ENCODE measurements at places on chromosomes 2 and 18.

DNA sequence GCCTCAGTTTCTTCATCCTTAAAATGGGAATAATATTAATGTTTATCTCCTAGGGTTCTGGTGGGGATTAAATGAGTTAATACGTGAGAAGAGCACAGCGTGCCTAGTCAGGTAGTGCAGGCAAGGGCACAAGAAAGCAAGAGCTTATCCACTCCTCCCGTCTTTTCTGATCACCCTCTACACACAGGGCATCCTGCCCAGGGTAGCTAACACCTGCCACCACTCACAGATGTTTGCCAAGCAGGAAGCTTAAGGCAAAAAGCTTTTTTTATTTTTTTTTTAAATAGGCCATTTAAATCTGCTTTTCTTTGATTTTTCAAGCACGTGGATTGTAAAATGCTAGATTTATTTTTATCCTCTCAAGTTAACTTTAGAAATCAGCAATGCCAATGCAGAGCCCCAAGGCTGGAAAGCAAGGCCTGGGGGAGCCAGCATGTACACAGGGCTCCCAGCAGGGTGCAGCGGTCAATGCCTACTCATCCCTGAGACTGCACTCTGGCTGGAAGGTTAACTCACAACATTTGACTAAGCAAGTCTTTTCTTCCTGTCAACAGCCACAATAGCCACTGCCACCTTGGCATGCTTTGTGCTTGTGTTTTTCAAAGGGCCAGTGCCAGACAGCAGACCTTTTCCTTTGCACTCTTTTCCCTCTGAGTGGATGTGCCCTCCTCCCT lies 86.5 kb upstream of the ACAA2 start:
- DNase-seq, result no peak

- no peak for DNase-seq
These were observed 53.3 kb downstream of the ZNF236 start for GRCh38 chr18:76875390-76876325.

DNA sequence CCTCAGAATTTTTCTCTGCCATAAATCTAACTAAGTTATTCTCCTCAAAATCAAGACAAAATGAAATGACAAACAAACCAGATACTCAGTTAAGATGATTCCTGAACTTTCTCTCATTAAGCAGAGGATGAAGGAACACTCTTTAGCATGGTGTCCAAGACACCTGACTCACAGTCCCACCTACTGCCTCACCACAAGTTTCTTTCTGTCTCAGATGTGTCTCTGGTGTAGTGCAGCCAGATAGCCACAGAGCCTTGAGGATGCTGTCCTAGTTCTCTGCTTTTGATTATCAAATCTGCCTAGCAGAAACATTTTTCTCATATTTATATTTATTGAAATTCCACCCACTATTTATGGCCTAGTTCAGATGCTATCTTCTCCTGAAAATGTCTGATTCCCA lies 103.6 kb upstream of the TMEM200C start:
- no peak for DNase-seq

- no peak for DNase-seq
These were observed 15.2 kb downstream of the KCNJ3 start for GRCh38 chr2:154713675-154714074.

DNA sequence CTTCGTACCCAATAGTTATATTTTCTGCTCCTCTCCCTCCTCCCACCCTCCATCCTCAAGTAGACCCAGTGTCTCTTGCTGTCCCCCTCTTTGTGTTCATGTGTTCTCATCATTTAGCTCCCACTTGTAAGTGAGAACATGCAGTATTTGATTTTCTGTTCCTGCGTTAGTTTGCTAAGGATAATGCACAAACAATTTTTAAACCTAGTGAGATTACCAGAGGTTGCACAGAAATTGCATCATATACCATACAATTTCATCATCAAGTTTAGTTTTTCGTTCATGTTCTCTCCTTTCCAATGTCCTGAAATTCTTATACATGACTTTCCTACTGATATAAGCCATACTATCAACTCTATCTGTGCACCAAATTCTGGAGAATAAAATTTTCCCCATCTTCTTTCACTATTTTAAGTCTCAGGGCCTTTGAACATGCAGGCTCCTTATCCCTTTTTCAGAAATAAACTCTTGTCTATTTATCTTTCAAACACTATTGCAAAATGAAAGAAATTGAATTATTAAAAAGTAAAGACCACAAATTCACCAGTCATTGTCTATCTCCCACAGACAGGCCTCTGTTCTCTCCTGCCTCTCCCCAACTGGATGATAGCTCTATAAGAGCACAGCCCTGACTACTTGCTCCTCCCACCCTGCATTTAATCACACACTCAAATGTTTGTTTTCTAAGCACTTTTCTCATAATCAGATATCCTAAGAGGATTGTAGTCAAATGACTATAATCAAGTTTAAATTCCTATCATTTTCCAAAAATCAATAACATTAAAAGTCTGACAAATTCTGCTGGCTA lies 27.2 kb upstream of the B4GALT6 start:
- no peak for DNase-seq

DNA sequence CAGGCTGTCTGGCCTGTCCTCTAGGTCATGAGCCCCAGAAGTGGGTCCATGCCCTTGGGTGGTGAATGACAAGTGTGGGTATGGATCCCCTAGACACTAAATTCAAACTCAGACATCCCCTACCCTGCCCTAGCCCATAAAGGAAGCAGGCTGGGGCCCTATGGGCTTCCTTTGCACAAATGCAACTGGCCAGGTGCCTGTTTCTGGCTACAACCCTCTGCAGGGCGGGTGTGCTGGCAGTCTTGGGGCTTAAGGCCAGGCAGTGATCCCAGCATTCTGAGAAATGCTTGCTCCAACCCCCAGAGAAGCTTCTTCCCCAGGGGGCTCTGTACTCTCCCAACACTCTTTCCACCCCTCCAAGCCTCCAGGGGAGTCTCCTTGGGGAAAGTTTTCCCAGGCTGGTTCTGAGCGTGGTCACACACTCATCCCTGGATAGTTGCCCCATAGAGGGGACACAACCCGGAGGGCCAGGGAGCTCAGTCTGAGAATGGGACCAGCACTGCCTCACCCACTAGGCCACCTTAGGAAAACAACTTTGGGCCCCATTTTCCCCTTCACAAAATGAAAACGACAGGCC lies 16.6 kb upstream of the ASPRV1 start:
- no peak for DNase-seq

GRCh38 chr18:43596105-43596712 lies 318.9 kb upstream of the SYT4 start:
- DNase-seq, result no peak

- no peak for DNase-seq
These were observed 50.5 kb upstream of the FHOD3 start for GRCh38 chr18:36247036-36247435.

- no peak for DNase-seq
These were observed 7.7 kb downstream of the HOXD8 start for GRCh38 chr2:176137252-176137580.

DNA sequence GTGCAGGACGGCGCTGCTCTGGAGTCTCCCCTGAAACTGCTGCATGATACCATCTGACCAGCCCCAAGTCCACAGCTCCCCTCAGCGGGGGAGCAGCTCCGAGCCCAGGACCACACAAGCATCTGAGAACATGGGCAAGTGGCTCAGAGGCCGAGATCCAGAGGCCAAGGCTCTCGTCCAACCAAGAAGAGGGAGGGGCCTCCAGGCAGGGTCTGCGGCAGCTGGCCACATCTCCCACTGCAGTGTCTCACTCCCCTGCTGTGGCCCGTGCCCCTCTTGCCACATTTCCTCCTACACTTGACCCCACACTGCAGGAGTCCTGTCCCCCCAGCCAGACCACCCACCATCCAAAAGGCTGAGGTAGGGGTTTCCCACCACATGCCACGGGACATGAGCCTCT lies 50.2 kb downstream of the TFCP2L1 start:
- no peak for DNase-seq

DNA sequence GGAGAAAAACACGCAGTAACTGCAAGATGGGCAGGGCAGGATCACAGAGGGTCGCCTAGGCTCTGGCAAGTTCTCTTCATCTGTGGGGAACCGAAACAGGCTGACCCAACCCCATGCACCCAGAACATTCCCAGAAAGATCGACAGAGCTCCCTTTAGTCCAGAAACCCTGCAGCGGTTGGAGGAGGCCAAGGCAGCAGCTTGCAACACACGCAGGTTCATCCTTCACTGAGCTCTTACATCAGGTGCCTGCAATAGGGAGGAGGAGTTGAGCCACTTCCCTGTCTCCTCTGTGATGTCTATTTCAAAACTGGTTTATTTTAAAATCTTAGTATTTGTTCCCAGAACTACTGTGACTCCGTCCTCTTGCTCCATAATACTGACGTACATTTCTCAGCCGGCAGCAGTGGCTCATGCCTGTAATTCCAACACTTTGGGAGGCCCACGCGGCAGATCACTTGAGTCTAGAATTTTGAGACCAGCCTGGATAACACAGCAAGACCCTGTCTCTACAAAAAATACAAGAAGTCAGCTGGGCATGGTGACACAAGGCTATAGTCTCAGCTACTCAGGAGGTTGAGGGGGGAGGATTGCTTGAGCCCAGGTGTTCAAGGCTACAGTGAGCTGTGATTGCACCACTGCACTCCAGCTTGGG lies 11.5 kb upstream of the SLC11A1 start:
- DNase-seq, result no peak

- no peak for DNase-seq
These were observed 1615.3 kb upstream of the ZEB2 start for GRCh38 chr2:146135245-146135644.

DNA sequence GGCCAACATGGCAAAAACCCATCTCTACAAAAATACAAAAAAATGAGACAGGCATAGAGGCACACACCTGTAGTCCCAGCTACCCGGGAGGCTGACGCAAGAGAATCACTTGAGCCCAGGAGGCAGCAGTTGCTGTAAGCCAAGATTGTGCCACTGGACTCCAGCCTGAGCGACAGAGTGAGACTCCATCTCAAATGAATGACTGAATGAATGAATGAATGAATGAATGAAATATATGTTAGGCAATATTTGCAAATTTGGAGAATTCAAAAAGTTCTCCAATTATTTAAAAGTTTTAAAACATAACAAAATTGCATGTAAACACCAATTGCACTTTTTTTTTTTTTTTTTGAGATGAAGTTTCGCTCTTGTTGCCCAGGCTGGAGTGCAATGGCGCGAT lies 61.7 kb downstream of the STRN start:
- DNase-seq, result no peak

DNA sequence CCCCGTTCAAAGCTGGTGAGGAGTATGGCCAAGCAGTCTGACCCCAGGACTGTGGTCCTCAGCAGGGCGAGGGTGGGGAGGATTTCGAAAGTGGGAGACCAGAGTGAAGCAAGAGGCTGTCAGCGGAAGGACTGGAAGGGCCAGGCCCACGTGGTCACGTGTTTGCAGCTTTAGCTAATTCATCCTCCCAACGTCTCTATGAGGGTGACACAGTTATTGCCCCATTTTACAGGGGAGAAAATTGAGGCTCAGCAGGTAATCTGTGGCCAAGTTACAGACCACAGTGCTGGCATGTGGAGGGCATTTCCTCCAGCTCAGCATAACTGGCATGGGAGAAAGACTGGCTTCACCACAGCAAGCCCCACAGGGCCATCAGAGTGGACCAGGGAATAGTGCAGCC lies 45.4 kb upstream of the LTBP1 start:
- DNase-seq, result no peak

DNA sequence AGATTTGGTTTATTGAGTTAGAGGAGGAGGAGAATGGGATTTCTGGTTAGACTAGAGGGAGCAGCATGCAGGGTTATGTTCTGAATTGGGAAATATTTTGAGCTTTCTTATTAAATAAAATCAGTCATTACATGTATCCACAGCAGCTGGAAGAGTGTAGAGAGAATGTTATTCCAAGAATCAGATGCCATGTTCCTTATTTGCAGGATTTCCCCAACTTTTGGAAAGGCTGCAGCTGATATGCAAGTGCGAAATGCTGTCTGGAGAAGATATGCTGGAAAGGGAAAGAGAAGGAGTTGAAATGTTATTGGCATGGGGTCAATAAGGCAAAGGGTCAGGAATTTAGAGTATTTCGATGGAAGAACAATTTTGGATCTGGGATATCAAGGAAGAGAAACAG lies 255.8 kb downstream of the MTX2 start:
- DNase-seq, result no peak

DNA sequence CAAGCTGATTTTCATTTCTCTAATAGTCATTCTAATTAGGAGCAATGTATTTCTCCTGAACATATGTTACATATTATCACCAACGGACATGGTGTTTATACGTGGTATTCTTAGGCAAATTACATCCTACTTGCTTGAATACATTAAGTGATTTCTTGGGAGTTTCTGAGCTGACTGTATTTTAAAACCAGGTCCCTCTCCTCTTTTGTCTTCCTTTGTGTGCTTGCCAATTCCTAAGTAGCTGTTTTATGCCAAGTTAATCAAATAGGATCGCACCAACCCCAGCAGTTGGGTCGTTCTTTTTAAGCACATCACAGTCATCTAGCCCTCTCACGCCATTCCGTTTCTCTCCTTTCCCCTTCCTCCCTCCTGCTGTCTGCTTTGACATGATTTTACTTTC lies 75.4 kb upstream of the MAP2 start:
- DNase-seq, result no peak

GRCh38 chr2:184004948-184005672 lies 593.2 kb upstream of the ZNF804A start:
- DNase-seq, result no peak

DNA sequence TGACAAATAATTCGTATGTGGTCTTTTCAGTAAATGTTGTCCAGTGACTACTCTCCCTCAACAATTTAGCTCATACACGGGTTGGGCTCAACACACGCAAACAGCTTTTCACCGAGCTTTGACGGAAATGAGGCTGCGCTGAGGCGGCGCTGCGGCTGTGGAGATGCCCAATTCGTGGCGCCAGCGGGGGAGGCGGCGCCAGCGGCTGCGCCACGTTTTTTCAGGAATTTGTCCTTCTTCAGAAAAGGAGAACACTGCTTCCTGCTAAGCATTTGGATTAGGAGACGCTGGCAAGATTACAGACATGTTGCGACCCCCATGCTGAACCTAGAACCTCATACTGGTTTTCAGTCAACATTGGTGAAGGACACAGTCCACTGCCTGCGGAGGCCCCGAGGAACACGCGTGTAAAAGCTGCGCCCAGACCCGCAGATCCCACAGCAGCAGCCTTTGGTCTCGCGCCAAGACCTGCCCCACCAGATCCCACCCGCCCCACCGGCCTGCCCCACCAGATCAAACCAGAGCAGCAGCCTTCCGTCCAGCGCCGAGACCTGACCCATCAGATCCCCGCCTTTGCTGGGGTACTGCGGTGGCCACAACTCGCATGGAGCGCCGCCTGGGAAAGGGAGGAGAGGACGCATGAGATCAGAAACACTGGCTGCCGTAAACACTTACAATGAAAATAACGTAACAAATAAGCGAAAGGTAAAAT lies 173.8 kb downstream of the TMEM18 start:
- no peak for DNase-seq

- DNase-seq, result no peak
These were observed 787.2 kb downstream of the METTL4 start for GRCh38 chr18:1784113-1784512.

DNA sequence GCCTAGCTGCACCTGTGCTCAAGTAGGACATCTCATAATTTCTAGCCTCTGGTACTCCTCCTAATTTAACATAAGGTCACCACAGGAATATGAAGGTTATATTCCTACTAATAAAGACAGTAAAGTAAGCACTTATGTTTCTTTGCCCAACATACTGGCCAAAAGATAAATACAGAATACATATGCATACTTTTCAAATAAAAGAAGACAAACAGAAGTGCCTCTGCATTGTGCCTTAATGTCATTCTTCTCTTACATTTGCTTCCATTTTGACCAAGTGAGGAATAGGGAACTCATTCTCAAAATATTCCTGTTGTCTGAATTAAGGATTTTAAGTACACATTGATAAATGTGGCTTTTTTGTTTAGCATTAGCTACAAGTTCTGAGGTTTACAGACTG lies 5.6 kb downstream of the BCL11A start:
- no peak for DNase-seq

- no peak for DNase-seq
These were observed 156.4 kb downstream of the IKZF2 start for GRCh38 chr2:212994976-212995375.

All from H54 (cell line).